Renal cortical epithelial cell (primary cell): ENCODE measurements at places on chromosomes 12 and 14. TPM values are rescaled to one million over a fixed set of nuclear protein-coding genes. Genes with fewer than 3 reads are reported as not detected.

DNA sequence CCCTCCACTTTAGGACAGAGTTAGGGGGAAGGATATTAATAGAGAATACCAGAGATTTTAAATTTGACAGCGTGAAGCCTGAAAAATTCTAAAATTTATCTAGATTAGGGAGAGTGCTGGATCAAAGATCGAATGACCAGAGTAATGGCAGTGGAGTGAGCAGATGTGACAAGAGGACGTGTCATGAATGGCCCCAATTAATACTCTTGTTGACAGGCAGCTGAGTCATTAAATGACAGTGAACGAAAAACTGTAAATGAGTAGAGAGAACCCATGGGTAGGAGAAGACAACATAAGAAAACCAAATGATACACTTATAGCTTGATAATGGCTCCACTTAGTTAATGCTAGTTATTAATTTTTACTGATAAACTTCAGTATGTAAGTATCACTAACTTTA is 73.9 kb upstream of the PLEKHA5 start:
- no peak for DNase-seq

GRCh38 chr12:100138048-100138802 is 4.4 kb downstream of the BLTP3B start:
- DNase-seq = peak; percentile 46

Gene C14orf39
- total RNA-seq = not detected in 2 replicates

Gene NUBPL
- total RNA-seq = 14.5 and 21.9 TPM in 2 replicates
